T-helper 1 cell (primary cell): ENCODE measurements at places on chromosomes 16 and 17.

- DNase-seq = peak; percentile 43
Observed at GRCh38 chr16:383326-384051, 1.7 kb upstream of the PGAP6 start.

DNA sequence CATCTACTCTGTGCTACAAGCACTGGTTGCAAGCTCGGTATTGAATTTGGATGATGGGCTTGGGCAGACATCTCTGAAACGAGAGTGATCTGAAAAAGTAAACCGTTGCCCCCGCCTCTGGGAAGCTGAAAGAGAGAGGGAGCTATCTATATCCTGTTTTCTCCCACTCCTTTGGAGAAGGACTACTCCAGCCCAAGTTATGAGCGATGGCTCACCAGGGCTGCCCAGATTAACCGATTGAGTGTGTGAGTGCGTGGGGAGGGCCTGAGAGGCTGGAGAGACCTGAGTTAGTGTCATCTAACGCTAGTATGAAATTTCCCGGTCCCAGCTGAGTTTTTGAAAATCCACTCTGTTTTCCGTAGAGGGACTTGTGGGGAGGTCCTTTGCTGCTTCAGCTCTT lies 11.5 kb downstream of the MGAT5B start:
- no peak for DNase-seq

- no peak for DNase-seq
Observed at GRCh38 chr17:17180141-17180603, 26.0 kb downstream of the PLD6 start.

DNA sequence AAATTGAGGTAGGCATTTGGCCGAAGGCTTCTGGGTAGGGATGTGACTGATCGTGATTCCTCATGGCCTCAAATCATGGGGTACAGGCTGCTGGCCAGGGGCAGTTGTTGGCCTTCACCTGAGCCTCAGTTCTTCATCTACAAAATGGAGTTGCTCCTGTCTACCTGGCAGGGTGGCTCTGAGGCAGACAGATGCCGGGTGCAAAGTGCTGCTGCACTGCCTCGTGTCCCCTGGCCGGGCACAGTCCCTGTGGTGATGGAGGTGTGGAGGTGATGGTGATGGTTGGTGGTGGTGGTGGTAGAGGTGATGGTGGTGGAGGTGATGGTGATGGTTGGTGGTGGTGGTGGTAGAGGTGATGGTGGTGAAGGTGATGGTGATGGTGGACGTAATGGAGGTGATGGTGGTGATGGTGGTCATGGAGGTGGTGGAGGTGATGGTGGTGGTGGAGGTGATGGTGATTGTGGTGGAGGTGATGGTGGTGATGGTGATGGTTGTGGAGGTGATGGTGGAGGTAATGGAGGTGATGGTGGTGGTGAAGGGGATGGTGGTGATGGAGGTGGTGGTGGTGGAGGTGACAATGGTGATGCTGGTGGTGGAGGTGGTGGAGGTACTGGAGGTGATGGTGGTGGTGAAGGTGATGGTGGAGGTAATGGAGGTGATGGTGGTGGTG lies 52.6 kb downstream of the RNF213 start:
- DNase-seq = no peak

GRCh38 chr17:32584792-32585191 lies 98.0 kb downstream of the CDK5R1 start:
- no peak for DNase-seq

DNA sequence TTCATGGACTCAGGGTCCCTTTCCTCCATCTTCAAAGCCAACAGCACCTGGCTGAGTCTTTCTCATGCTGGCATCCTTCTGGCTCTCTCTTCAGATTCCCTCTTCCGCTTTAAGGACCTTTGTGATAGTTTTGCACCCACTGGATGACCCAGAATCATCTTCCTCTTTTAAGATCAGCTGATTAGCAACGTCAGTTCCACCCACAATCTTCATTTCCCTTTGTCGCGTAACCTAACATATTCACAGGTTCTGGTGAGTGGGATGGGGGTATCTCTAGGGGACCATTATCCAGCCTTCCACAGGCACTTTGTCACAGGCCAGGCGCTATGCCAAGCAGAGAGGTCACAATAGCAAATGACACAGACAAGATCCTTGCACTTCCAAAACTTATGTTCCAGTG lies 593.8 kb downstream of the MAF start:
- DNase-seq = no peak

- DNase-seq = no peak
Observed at GRCh38 chr17:82017612-82018151, 5.0 kb downstream of the CENPX start.

- DNase-seq = no peak
Observed at GRCh38 chr16:86906623-86907022, 328.3 kb downstream of the FOXL1 start.

DNA sequence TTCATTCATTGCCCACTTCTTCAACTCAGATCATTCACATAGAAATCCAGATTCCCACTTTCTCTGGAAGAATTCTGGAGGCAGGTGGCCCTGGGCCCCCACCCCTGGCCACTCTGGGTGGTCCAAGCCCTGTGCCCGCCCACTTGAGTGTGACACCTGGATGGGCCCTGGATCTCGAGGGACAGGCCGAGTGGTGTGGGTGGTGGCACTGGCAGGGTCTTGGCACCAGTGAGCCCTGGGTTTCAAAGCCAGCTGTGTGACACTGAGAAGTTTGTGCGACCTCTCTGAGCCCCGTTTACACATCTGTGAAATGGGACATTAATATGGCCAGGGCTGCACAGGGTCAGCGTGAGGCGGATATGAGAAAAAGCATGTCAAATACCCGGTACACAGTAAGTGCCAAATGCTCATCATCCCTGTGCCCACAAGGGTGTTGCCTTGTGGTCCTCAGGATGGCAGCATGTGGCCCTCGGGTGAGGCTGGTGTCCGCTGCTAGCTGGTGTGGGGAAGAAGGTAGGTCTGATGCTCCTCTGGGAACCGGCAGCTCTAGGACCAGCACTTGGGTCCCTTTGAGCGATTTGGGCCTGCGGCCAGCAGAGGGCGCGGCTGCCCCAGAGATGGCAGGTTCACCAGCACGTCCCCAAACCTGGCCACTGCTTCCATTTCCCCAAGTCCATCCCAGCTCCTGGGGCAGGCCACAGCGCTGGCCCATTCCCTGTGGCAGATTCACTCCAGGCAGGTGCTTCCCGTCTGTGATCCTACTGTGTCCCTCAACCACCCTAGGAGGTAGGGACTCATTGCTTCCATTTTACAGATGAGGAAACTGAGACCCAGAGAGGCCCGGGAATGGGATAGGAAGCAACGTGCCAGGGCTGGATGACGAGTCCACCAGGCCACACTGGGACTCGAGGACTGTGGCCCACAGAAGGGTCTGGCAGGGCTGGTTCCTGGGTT lies 3.6 kb downstream of the OSGIN1 start:
- peak; percentile 43 for DNase-seq

GRCh38 chr17:80892900-80893603 lies 98.6 kb upstream of the CHMP6 start:
- DNase-seq = peak; percentile 35

DNA sequence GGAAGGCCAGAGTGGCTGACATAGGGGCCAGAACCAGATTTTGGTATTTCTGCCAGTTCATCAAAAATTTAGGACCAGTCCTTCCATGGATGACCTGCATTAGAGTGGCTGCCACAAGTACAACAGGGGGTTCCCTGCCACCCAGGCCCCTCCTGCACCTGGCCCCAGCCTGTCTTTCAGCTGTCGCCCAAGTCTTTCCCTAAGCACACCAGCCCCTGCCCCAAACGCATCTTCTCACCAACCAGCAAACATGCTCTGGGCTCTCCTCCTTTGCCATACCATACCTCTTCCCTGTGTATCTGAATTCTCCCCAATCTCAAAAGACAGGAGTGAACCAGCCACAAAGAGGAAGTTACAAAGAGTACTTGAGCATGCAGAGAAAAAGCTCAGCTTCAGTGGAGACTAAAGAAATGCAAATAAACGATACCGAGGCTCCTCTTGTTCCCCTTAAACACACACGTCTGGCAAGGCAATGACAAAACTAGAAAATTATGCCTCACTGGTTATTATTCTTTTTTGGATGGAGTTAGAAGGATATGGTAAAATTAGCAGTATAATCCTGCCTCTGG lies 130.6 kb downstream of the DYNLRB2 start:
- DNase-seq = no peak

GRCh38 chr16:71627731-71628181 lies 1.8 kb downstream of the MARVELD3 start:
- no peak for DNase-seq

GRCh38 chr17:7237761-7238419 lies 1.4 kb downstream of the PHF23 start:
- peak; percentile 76 for DNase-seq

DNA sequence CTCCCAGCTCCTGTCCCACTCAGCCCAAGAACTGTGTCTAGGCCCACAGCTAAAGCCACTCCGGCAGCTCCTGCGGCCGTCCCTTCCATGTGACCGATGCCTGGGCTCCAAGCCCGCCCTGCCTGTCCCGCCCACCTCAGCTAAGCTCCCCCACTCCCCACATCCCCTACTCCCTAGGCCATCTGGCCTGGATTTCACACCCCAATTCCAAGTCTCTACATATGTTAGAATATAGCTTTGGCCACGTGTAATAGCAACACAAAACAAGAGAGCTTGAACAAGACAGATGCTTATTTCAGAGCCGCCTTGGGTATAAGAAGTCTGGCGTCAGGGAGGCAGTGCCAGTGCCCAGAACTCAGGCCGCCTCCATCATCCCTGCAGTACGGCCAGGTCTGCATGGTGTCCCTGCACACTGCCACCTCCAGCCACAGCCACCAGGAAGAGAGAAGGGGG lies 30.0 kb upstream of the USP22 start:
- DNase-seq = no peak

DNA sequence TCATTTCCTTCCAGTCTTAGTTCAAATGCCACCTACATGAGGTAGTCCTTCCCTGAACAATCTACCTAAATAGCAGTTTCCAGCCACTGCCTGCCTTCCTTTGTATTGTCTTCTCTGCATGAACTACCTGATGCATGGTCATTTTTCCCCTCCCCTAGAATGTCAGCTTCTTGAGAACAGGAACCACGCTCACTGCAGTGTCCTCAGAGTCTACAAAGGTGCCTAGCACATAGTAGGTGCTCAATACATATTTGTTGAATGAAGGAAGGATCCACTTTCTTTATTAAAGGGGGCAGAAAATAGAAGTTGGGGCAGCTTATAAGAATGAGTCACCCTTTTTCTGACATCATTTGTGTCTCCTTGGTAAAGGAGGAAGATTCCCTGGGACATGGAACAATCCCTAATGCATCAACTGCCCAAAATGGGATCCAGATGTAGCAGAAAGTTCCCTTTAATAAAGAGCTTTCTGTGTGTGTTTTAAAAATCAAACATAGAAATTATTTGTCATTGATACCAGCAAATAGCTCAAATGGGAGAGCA lies 4.4 kb upstream of the CYLD start:
- DNase-seq = no peak

GRCh38 chr16:1926271-1926670 lies 8.1 kb upstream of the HS3ST6 start:
- DNase-seq = no peak

DNA sequence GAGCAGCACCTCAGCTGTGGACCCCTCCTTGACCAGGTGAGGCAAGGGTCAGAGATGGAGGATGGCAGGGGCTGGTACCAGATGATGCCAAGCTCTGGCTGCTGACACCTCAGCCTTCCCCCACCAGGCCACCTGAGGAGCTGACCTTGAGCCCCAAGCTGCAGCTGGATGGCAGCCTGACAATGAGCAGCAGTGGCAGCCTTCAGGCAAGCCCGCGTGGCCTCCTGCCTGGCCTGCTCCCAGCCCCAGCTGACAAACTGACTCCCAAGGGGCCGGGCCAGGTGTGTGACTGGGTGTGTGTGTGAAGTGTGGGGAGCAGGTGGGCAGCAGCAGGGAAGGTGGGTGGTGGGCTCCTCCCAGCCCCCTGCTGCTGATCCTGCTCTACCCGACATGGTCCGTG lies 4.7 kb upstream of the NRN1L start:
- no peak for DNase-seq

DNA sequence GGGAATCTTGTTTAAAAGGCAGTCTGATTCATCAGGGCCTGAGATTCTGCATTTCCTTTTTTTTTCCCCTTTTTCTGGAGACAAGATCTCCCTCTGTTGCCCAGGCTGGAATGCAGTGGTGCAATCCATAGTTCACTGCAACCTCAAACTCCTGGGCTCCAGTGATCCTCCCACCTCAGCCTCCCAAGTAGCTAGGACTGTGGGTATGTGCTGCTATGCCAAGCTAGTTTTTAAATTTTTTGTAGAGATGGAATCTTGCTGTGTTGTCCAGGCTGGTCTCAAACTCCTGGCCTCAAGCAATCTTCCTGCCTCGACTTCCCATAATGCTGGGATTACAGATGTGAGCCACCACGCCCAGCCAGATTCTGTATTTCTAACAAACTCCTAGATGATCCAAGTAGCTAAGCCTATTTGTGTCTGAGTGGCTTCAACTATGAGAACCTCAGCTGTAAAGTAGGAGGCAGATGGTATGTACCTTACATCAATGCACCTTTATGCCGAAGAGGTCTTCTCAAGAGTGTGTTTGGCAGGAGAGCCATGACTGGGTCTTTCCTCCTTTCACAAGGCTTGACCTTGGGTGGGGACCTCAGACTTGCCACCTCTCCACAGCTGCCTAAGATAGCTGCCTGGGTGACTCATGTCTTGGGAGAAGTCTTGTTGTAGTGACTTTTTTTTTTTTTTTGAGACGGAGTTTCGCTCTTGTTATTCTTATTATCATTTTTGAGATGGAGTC lies 10.9 kb downstream of the LDAF1 start:
- DNase-seq = no peak
